Type B pancreatic cell (in vitro differentiated cells): ENCODE measurements at places on chromosomes 6 and 20. TPM values are rescaled to one million over a fixed set of nuclear protein-coding genes. Genes with fewer than 3 reads are reported as not detected.

DNA sequence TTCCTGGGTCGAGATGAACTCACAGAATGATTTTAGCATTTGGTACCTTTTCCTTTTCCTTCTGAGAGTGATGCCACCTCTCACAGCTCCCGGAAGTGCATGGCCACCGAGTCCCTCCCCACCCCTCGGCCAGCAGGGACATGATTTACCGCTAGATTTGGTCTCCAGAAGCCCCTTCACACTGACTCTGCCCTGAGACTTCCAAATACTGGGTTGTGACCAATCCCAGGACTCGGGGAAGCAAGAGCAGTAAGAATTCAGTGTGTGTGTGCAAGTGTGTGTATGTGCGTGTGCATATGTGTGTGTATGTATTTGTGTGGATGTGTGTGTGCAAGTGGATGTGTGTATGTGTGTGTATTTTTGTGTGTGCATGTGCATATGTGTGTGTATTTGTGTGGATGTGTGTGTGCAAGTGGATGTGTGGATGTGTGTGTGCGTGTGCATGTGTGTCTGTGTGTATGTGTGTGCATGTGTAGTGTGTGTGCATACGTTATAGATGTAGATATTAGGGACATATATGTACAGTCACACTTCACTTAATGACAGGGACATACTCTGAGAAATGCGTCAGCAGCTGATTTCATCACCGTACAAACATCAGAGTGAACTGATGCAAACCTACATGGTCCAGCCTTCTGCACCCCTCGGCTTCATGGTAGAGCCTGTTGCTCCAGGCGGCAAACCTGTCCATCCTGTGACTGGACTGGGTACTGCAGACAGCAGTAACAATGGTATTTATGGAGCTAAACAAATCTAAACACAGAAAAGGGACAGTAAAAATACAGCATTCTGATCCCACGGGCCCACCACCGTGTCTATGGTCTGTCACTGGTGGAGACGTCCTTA lies 374.5 kb downstream of the TAF4 start:
- DNase-seq = no peak

B3GAT2 gene
- 0.05 and 1.7 TPM in 2 replicates for total RNA-seq

GRCh38 chr6:14985366-14985765 lies 260.5 kb upstream of the JARID2 start:
- no peak for DNase-seq

GRCh38 chr20:25271486-25272222 lies 23.8 kb downstream of the PYGB start:
- DNase-seq = no peak

DNA sequence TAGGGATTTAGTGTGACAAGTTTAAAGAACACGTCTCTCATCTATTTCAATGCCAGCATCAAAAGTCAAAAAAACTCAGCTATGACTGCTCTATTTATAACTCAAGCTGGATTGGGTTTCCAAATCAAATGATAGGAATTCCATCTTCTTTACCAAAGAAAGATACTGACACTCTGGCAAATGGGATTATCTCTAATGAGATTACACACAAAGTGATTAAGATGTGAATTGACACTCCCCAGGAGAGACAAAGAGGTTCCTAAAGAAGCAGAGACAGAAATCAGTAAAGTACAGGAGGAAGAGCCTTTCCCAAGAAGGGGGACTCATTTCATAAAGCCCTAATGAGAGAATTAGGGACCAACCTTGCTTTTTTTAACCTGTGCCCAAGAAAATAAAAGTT lies 92.1 kb downstream of the ID4 start:
- no peak for DNase-seq

DNA sequence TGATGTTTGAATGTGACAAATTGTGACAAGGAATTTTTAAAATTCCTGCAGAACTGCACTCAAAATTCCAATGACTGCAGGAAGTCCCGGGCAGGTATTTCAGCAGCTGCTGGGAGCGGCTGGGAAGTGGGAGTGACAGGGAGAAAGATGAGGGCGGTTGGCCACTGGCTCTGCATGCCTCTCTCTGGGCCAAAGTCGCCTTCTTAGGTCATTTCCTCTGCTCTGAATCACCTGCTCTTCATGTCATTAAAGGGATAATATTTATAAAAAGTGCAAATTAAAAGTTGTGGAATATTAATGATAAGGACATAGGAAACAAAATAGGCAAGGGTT lies 43.9 kb downstream of the RAMACL start:
- DNase-seq = no peak

- DNase-seq = no peak
These were observed 7.6 kb downstream of the TREM1 start for GRCh38 chr6:41278699-41279405.

- no peak for DNase-seq
These were observed 164.7 kb upstream of the RIMS1 start for GRCh38 chr6:71721642-71722041.

DNA sequence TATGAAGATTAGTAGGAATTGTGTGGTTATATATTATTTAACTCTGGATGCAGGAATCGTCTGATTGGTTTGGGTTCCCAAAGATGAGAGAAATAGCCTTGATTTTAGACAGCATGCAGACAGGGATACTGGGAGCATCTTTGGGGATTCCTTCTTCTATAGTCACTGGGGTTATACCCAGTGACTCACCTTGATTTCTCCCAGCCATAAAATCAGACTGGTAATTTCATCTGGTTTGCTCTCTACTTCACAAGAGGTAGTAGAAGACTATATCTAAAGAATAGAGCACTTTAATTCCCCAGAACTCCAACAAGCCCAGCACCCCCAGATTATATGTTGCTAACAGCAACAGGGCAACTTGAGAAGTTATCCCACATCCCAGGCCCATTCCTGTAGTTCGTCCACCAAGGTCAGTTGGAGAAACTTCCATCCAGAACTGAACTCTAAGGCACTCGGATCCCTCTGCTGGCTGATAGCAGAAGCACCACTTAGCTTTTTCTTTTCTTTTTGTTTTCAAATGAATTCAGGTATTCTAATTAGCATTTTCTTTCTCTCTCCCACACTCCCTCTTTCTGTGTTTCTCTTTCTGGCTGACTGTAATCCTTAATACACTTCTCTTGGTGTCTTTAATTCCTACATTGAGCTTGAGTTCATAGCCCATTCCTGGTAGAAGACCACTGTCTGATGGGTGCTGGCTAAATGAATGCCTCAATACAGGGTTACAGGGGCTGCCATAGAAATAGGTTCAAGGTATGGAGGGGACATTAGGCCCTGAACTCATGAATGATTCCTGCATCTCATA lies 20.4 kb upstream of the EFHC1 start:
- DNase-seq = no peak

DNA sequence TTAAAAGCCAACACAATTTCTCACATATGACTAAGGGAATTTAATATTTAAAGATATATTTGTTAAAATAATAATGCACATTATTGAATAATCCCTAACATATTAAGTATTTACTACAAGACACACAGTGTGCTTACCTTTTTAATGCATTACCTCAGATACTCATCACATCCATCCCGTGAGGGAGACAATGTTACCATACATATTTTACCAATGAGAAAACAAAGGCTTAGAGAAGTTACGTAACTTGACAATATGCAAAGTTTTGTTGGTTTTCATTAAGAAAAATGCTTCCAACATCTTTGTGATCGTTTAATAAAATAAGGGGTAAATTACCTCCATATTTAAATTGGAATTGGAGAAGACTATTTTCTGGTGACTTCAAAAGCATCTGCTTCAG lies 4.3 kb downstream of the IFNGR1 start:
- no peak for DNase-seq

DNA sequence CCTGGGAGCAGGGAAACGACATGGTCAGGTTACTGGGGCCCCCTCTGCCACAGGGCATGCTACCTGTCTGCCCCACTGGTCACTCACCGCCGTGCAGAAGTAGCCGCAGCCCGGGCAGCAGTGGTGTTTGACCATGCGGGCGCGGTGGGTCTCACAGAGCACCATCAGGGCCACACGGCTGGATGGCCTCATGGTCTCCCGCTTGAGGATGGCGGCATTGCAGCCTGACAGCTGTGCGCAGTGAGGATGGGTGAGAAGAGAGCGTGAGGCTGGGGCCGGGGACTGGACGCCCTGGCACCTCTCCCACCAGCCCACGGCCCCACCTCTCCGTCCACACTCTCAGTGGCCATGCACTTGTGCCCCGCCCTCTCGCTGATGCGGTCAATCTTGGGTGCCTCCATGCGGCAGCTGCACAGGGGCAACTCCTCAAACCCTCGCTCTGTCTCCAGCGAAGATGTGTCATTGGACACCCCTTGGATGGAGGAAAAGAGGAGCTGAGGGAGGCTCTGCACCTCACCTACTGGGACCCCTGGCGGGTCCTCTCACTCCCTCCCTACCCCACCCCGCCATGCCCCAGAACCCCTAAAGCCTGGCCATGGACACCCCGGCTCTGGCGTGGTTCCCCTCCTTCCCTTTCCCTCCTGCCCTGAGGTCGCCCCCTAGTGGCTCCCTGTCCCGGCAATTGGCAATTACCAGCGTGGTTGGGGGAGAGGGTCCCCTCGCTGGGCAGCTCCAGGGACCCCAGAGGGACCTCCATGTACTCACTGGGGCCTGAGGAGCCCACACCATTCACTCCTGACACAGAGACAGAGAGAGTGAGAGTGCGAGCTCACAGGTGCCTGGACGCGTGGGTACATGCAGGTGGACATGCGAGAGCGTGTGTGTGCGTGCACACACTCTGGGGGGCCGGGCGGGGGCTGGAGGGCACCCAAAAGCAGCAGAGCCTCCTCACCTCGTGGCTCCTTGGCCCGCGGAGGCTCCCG lies 8.9 kb downstream of the EHMT2 start:
- DNase-seq = no peak

- no peak for DNase-seq
These were observed 115.9 kb upstream of the NAA20 start for GRCh38 chr20:19901226-19901625.

SLC22A2 gene
- total RNA-seq = not detected in 2 replicates

DNA sequence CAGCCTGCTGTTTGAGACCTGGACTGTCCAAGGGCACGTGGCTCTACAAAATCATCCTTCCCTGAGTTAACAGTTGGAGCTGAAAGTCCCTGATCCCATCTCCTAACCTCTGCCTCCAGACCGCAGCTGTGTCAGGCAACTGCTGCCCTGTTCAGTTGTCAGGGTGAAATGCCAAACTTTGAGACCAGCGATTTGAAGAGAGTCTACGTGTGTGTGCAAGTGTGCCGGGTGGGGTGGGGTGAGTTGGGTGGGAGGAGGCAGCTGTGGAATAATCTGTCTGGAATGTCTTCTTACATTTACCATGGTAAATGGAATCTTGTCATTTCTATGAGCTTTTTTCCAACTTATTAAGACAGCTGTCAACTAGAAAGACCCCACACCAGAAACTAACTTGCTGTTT lies 81.0 kb upstream of the FAM8A1 start:
- DNase-seq = no peak

DNA sequence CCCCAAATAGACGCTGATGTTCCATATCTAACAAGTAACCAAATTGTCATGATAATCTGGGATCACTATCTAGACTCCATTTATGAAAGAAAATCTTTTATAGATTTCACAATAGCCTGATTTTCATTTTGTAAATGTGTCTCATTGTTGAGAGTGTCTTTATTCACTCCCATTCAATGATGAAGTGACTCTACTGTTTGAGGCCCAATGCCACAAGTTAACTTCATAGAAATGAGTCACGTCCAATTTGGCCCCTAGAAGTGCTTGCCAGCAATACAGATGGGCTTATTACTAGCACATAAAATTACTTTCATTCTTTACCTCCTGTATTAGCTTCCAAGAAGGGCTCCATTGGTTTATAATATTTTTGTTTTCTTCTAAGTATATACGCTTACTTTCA lies 6.3 kb downstream of the IPCEF1 start:
- no peak for DNase-seq

GRCh38 chr20:21500599-21500998 lies 13.3 kb downstream of the NKX2-2 start:
- no peak for DNase-seq

DNA sequence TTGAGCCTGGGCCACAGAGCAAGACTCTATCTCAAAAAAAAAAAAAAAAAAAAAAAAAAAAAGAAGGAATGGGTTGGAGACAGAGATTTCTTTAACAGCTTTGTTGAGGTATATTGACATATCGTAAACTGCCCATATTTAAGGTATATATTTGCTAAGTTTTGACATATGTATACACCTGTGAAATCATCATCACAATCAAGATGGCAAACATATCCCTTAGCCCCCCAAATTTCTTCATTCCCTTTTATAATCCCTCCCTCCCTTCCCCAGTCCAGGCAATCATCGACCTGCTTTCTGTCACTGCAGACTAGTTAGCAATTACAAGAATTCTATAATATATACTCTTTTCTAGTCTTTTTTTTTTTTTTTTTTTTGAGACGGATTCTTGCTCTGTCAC lies 29.0 kb downstream of the SERPINB1 start:
- DNase-seq = no peak

PGC gene
- 3.5 and 56.6 TPM in 2 replicates for total RNA-seq

DNA sequence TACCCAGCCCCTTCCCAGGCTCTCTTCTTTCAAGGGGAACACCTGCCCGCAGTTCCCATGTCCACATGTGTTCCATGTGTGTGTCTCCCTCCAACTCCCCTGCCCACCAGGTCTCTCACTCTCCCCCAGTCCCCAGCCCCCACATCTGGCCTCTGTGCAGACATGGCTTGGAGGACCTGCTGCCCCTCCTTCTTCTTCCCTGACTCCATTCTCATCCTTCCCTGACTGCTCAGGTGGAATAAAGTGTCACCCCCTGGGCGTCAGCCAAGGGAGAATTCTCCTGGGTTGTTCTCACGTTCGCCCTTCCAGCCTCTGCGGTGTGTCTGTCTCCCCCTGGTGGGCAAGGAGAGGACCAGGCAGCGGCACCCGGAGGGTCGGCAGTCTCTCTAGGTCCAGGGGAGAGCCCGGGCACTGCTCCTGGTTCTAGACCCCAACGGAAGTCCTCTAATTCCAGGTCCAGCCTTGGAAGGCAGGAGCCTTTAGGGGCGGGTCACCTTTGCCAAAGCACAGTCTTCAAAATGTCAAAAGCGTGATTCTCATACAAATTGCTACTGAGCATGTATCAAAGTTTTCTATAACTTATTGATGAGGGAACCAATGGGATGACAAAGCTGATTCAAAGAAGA lies 50.5 kb downstream of the EBF4 start:
- DNase-seq = peak; percentile 78

GRCh38 chr6:112443179-112444065 lies 96.3 kb downstream of the RFPL4B start:
- DNase-seq = no peak

RAB44 gene
- total RNA-seq = 0.07 TPM in 1 of 2 replicates, not detected in the other

LY6G6F gene
- not detected in 2 replicates for total RNA-seq

GRCh38 chr6:26321005-26321404 lies 44.0 kb upstream of the BTN3A2 start:
- DNase-seq = no peak

- DNase-seq = no peak
These were observed 1.1 kb upstream of the TGM2 start for GRCh38 chr20:38165966-38166702.
